ENCODE measurements at places on chromosomes 12 and 14. TPM values are rescaled to one million over a fixed set of nuclear protein-coding genes. Genes with fewer than 3 reads are reported as not detected.
A peak's percentile ranks its signal among the peaks of the same experiment; 100 is the strongest.

CTSG gene
- polyA plus RNA-seq: not detected

- no peak for DNase-seq
Observed at GRCh38 chr12:105355752-105356151, 25.3 kb downstream of the C12orf75 start.

GRCh38 chr12:30218073-30218472 lies 434.3 kb upstream of the TMTC1 start:
- DNase-seq: no peak

DNA sequence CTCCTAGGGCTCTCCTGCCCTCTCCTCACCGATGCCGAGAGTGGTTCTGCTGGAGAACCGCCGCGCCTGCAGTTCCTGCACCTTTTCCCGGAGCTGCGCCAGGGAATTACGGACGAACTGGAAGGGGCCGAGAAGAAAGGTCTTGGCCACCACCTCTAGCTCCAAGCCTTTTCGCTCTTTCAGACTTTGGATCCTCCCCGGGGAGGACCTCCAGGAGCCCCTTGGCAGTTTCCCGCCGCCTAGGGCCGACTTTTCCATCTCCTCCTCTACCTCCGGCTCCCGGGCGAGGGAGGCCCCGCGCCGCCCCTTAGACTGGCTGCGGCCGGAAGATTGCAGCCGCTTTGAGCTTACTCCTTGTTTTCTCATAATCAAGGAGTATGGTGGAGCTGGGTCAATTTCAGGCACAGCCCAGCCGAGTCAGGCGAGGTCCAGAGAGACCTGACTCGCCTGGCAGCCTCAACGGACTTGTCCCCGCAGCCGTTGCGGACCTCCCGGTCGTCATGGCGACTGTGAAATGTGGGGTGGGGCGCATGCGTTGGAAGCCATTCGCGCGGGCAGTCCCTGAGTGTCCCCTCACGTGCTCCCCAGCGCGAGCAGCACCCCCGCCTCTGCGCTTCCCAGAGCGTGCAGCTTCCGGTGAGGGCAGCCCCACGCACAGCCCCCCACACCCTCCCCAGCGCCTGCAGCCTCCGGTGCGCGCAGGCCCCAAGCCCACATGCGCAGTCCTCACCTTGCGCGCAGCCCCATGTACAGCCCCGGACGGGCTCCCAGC lies at the start of gene DPY19L2:
Gene DPY19L2 (minus strand): TSS at position 466 of the 772 bp plus-strand sequence. CDS start 100 bp downstream, at position 366.
- peak; percentile 12 for DNase-seq

DNA sequence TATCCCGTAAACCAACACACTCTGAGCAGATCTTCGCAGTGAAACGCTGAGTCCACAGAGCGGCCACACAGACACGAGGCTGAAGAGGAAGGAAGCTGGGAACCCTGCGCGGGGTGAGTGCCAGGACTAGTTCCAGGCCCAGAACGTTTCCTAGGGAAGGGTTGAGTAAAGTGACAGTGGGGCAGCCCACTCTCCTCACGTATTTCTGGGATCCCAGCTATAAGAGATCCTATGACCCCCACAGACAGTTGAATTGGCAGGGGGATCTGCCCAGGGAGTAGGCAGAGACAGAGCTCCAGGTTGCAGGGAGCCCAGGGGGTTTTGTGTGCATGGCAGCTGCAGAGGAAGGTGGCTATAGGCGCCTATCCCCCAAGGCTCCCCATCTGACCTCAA lies 51.1 kb downstream of the GTF2A1 start:
- DNase-seq: no peak

GRCh38 chr12:104510145-104510872 lies 53.6 kb downstream of the CHST11 start:
- no peak for DNase-seq

Measured in BJ (cell line).